Spleen (tissue), 13 donors: ENCODE measurements at places on chromosomes 1 and 21. TPM values are rescaled to one million over a fixed set of nuclear protein-coding genes. Genes with fewer than 3 reads are reported as not detected.

DNA sequence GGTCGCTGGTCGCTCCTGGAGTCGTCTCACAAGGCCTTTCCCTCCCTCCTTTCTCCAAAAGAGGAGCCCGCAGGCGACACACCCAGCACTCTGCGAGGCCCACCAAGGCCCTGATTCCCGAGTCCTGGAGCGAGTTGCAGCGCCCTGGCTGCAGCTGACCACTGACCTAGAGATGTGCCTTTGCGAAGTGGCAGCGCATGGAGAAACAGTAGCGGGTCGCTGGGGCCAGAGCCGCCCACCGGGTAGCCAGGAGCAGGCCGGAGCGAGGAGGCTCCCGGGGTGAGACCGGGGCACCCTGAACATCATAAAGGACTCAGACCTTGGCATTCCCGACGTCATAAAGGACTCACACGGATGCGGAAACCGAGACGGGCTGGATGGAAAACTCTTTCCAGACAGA is 10.3 kb upstream of the NBPF11 start:
- no peak overlapping the region for H3K27ac ChIP-seq
- no peak overlapping the region for H3K4me3 ChIP-seq
- no peaks in the 10 kb centered on the region for H3K36me3 ChIP-seq

GRCh38 chr1:1927751-1928150 is 8.7 kb upstream of the TMEM52 start:
- peak; percentile 72 for DNase-seq
- peak overlapping the region; percentile 34 for H3K27ac ChIP-seq
- H3K4me1 ChIP-seq = peaks cover 24% of the 10 kb centered on the region
- no peaks in the 10 kb centered on the region for H3K36me3 ChIP-seq

GRCh38 chr1:75085931-75086330 is 48.3 kb upstream of the LHX8 start:
- H3K36me3 ChIP-seq = no peaks in the 10 kb centered on the region
- DNase-seq = no peak

The LIPI gene
- total RNA-seq = not detected

DNA sequence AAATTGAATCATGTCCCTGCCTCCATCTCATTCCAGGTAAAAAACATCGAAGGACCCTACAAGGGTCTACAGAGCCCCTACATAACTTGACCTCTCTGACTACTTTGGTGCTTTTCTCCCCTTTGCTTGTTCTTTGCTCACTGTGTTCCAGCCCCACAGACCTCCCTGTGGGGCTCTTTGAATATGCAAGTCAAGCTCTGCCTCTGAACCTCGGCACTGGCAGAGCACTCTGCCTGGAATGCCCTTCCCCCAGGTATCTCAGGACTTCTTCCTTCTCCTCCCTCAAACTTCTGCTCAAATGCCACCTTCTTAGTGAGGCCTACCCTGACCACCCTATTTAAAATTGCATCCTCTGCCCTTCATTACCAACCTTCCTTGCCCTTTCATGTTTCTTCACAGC is 87.8 kb upstream of the CD34 start:
- no peaks in the 10 kb centered on the region for H3K27me3 ChIP-seq
- H3K36me3 ChIP-seq = no peaks in the 10 kb centered on the region
- H3K27ac ChIP-seq = no peak overlapping the region
- H3K4me3 ChIP-seq = no peak overlapping the region
- DNase-seq = no peak

DNA sequence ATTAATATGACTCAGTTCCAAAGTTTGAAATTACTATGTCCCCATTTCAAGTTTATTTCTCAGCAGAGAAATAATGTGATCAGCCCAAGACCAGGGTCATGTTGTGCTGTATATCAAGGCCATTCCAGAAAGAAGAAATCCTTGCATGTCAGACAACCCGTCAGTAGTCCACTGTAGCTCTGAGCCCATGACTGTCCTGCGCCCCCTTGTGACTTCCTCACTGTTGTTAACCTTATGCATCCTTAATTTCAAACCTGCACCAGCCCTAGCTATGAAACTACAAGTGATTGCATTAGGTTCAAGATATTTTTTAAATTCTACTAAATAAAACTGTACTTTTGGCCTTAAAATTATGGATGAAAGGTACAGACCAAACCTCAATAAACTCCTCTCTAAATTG is 133.0 kb downstream of the LRRC7 start:
- no peak for DNase-seq
- no peaks in the 10 kb centered on the region for H3K4me1 ChIP-seq
- no peak overlapping the region for H3K4me3 ChIP-seq
- no peaks in the 10 kb centered on the region for H3K27me3 ChIP-seq
- no peak overlapping the region for H3K27ac ChIP-seq
- H3K36me3 ChIP-seq = no peaks in the 10 kb centered on the region

DNA sequence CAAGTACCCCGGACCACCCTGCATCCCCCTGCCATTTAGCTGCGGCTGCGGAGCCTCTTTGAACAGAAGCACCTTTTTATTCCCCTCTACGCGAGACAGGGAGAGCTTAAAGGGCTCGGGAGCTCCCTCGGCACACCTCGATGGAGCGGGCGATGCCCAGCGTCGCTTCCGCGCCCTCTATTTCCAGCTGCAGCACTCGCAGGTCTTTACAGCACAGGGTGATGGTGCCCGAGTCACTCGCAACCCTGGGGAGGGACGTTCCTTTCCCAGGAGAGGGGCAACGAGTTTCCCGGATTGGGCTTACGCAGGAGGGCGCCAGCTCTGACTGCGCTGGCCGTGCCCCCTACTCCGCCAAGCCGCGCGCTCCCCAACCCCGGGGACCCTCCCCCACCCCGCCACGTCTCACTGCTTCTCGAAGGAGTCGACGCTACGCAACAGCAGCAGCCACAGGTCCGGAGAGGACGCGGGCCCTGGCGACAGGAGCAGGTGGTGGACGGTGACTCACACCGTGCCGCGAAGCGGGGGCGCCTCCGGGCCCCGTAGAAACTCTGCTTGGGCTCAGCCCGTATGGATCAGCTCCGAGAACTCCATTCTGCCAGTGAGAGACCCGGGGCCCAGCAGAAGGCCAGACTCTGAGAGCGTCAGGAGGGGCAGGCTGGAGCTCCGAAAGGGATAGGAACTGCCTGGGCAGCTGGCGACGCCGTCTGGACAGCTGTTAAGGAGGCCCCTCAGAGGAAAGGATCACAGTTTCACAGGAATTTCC is 5.8 kb upstream of the FAM167B start:
- H3K4me3 ChIP-seq = peak overlapping the region; percentile 67
- H3K4me1 ChIP-seq = peaks cover 37% of the 10 kb centered on the region
- DNase-seq = peak; percentile 85
